ENCODE measurements at places on chromosomes 4 and X.

DNA sequence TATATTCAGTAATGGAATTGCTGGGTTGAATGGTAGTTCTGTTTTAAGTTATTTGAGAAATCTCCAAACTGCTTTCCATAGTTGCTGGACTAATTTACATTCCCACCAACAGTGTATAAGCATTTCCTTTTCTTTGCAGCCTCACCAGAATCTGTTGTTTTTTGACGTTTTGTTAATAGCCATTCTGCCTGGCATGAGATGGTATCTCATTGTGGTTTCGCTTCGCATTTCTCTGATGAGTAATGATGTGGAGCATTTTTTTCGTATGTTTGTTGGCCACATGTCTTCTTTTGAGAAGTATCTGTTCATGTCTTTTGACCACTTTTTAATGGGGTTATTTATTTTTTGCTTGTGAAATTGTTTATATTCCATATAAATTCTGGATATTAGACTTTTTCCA, 13.6 kb upstream of the MAGED4B start:
- no peak for DNase-seq

GRCh38 chrX:150649096-150649870, 43.9 kb upstream of the MTMR1 start:
- no peak for DNase-seq

- DNase-seq, result no peak
Observed at GRCh38 chr4:129474698-129475097, 378.7 kb downstream of the C4orf33 start.

DNA sequence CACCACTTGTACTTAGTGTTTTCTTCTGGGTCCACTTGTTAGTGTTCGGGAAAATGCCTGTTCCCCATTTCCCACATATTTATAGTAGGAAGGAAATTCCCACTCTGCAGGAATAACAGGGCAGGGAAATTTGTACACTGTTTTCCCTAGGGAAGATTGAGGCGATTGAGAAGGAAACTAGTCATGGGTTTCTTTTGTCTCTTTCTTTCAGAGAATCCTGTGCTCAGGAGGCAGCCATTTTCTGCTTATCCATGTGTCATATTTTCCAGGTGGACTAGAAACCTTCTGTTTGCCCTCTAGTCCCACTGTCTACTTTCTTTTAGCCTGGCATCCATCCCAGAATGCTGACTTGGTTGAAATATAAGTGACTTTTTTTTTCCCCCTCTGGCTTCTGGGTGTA, 299.1 kb upstream of the ANKRD50 start:
- DNase-seq, result no peak

DNA sequence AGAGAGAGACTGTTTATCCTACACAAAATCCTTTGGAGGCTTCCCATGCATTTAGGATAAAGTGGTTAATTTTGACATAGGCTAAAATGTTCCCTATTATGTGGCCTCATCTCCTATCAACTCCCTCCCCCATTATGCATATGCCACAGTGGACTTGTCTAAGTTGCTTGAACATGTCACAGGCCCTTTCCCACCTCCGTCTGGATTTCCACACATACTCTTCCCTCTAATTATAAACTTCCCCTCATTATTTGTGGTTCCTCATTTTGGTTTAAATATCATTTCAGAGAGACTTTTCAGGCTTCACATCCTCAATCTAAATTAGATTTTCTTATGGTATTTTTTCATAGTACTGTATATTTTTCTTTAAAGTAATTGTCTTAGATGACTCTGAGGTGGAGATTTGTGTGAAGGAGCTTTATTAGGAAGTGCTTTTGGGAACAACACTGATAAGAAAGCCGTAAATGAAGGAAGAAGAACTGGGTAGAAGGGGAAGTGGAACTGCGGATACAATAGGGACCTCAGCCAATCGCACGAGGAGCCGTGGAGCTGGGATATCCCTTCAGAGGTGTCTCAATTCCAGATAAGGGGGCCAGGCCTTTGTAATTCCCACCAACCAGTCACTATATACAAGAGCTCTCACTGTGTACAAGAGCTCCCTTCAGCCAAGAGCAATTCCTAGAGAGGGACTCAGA, 7.9 kb downstream of the C4orf17 start:
- no peak for DNase-seq

- no peak for DNase-seq
Observed at GRCh38 chr4:128686032-128686465, 123.5 kb upstream of the JADE1 start.

DNA sequence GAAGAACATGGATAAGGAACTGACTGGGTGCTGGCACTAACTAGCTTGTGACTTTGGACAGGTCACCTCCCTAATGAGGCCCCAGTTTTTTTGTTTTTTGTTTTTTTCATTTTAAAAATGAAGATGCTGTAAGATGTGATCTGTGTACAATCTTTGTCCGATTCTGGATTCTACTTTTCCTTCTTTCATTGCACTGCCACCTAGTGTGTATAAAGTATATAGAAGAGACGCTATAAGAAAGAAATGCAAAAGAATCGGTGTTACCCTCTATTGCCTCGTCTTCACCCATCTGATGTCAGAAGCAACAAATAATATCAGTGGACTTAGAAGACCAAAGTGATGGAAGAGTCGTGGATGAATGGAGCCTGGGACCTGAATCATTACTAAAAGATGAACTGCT, 58.6 kb upstream of the P2RY10 start:
- DNase-seq, result no peak

DNA sequence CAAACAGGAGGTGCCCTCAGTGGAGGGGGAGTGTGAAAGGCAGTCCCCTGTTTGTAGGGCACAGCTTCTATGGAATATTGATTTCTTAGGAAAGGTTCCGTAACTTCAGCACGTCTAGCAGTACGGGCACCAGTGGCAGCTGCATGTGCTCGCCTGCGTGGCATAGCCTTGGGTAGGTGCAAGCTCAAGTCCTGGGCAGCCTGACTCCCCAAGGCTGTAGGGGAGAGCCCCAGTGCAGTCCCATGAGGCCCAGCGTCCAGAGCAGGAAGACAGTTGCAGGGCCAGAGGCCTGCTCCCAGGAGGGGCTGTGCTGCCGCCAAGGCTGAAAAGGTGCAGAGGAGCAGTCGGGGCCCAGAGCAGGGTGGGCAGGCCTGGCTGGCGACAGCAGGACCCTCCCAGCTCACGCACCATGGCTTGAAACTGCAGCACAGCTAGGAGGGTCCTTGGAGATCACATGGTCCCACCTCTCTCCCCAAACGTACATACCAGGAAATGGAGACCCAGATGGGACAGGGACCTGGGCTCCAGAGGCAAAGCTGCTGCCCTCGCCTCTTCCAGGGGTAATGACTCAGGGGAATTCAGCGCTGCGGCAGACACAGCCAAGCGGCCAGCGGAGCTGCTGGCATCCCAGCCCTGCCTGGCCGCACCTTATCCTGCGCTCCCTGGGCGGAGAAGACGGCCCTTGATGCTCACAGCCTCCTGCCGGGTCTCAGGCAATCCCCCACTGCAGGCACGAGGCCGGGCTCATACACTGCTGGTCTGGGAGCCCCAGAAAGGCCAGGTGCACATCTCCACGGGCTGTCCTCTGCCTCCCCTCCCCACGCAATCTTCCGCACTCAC, 6.0 kb upstream of the DUSP9 start:
- DNase-seq, result no peak

DNA sequence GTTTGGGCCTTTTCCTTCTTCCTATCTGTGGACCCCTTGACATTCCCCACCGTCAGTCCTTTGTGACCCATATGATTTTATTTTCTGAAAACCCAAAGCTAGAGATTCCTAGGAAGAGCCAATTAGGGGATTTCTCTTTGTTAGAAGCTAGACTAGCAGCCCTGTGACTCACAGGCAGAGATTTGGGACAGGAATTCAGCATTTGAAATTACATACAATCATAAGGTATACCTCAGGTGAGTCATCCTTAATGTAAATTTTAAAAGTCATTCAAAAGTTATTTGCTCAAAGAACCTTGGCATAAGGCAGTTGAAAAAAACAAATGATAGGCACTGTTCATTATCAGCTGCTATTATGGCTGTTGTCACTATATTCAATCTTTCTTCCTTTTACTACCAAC, 40.6 kb downstream of the USP26 start:
- DNase-seq, result no peak

DNA sequence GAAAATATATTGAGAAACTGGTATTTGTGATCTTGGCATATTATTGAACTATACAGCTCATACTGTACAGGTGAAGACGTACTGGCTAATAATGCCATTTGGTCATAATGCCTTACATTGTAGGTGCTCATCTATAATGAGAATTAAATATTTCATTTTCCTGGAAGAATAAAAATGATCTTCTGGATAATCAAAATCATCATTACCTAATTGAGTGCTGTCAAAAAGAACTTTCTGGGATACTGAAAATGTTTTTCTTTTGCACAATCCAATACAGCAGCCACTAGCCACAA, 4.1 kb downstream of the RASGEF1B start:
- DNase-seq, result no peak

- DNase-seq, result no peak
Observed at GRCh38 chr4:187301923-187302322, 578.3 kb upstream of the FAT1 start.

DNA sequence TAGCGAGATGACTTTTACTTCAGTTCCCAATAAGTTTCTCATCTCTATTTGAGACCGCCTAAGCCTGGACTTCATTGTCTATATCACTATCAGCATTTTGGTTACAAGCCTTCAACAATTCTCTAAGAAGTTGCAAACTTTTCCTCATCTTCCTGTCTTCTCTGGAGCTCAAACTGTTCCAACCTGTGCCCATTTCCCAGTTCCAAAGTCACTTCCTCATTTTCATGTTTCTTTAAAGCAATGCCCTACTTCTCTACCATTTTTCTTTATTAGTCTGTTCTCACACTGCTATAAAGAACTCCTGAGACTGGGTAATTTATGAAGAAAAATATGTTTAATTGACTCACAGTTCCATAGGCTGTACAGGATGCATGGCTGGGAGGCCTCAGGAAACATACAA, 251.9 kb downstream of the TECRL start:
- DNase-seq, result no peak

GRCh38 chr4:95839891-95840290, at the start of gene PDHA2:
TSS of gene PDHA2 (plus strand) at chr4:95840093. CDS start at chr4:95840151, 58 bp downstream.
- no peak for DNase-seq

DNA sequence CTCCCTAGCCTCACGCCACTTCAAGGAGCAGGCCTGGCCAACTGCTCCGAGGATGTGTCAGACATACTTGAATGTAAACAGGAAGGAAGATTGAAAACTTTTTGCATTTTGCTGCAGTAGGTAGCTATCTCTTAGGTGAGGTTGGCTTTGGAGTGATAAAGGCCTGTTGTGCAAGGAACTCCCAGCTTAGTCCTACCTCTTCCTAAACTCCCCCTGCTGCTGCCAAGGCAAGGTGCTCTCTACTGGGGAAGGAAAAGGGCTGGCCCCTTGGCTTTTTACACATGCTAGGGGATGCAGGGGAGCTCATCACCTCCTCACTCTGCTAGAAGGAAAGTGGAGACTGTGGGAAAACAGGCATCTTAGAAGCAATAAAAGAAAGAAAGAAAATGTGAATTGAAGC, 10.7 kb upstream of the BRS3 start:
- no peak for DNase-seq

GRCh38 chr4:184253072-184253420, 35.4 kb upstream of the ENPP6 start:
- DNase-seq, result no peak

All from occipital lobe (tissue), 3 donors.